ENCODE measurements at places on chromosomes 12 and 14.
A peak's percentile ranks its signal among the peaks of the same experiment; 100 is the strongest.

DNA sequence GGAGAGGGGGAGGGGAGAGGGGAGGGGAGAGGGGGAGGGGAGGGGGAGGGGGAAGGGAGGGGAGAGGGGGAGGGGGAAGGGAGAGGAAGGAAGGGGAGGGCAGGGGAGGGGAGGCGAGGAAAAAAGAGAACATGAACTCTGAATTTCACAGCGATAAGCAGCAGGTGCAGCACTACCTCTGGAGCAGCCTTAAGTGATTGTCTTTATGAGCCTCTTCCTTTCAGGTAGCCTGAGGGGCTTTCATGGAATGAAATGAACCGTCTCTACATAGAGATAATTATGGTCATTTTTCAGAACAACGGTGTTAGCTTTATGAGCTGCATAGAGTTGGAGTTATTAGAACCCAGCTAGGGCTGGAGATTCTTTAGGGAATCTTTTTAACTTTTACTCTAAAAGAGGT lies 18.1 kb upstream of the PTCSC3 start:
- DNase-seq, result peak; percentile 67

DNA sequence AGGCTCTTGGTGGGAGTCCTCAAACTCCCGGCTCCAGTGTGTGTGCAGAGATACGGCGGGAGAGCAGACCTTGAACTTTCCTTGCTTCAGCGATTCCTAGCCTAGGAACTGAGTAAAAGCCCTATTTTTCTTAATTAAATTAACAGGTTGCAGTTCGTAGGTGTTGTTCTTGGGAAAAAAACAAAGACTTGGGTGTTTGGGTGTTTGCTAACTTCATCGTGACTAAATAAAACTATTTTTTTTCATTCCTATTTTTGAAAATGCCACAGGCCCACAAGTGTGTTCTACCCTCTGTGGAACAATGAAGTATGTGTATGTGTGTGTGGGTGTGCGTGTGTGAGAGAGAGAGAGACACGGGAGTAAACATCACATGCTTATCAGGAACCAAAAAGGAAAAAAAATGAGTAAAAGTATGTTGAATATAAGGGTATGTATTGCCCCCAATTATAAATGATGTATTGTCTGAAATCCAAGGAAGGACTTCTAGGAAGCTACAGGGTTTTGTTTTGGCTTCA lies 651 bp downstream of the TMEM117 start:
- DNase-seq, result no peak

- DNase-seq, result no peak
Measured at GRCh38 chr14:75101491-75101890, 25.4 kb downstream of the NEK9 start.

- DNase-seq, result no peak
Measured at GRCh38 chr12:127401536-127401935, 865.4 kb upstream of the TMEM132C start.

DNA sequence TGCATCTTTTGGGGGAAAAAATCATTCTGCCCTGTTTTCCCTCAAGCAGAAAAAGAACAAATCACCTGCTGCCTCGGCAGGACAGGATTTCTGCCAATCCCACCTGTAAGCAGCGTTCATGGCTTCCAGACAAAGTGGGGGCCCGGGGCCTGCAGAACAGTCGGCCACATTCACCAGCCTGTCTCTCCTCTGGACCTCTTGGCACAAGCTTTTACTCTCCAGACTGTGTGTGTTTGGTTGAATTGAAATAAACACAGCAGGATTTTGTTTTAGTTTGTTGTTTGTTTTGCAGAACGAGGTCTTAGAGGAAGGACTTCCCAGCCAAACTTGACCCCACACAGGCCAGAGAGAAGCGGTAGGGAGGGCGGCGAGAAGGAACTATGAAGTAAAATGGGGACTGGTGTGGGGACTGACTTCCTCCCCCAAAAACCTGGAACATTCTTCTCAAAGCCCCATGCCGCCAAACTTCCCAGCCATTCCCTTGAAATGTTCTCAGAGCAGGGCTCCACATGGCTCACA lies 41.7 kb upstream of the FOS start:
- no peak for DNase-seq

DNA sequence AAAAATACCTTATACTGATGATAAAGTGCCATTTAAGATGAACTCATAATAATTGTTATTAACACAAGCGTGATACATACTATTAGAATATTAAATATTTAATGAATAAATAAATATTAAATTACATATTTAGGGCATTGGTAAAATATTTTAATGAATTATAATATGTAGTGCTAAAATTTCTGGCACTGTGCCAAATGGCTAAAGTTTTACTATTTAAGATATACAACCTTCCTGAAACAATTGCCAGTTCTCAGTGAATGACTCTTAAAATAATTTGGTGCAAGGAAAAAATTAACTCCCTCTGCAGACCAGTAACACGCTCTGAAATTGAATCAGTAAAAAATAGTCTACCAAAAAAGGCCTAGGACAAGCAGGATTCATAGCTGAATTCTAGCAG lies 428.9 kb upstream of the ATXN7L3B start:
- no peak for DNase-seq

GRCh38 chr14:91897106-91897701 lies 29.9 kb upstream of the TC2N start:
- DNase-seq, result no peak

- no peak for DNase-seq
Measured at GRCh38 chr12:6763380-6763779, 2.8 kb upstream of the PTMS start.

DNA sequence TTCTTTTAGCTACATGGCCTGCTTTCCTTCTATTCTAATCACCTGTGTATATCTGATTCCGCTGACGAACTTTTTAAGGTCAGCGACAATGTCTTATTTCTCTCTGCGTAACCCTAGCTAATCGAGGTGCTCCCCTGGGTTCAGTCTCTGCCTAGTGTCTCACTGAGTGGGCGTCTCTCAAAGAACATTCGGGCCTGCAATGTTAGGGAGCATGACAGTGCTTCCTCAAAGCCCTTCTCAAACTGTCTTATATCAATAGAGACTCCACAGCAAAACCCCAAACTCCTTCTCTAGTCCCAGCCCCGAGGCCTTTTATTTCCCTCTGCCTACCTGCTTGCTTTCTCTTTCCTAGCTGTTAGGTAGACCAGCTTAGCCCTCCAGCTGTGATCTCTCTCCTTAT lies 13.7 kb upstream of the RPS6KL1 start:
- no peak for DNase-seq

- peak; percentile 45 for DNase-seq
Measured at GRCh38 chr14:99562856-99563748, 40.9 kb downstream of the CCDC85C start.

- no peak for DNase-seq
Measured at GRCh38 chr12:115163710-115164109, 479.7 kb upstream of the TBX3 start.

GRCh38 chr14:54786838-54787237 lies 115.8 kb downstream of the GCH1 start:
- no peak for DNase-seq

GRCh38 chr14:79583738-79584408 lies 627.4 kb downstream of the DIO2 start:
- no peak for DNase-seq

DNA sequence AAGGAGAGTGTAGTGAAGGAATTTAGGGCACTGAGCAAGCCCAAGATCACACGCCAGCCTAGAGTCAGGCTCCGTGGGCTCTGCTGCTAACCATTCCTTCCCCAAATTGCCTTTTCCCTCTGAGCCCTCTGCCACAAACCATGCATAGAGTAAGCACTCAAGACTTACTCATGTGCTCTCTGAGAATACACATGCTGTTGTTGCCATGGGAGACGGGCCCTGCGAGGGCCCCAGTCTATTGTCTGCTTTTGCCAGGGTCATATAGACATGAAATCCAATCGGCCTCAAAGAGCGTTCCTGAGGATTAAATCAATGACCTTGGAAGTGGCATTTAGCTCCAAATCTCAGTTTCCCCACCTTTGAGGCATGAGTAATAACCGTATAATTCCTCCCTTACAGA lies 48.7 kb upstream of the WSCD2 start:
- DNase-seq, result no peak

- no peak for DNase-seq
Measured at GRCh38 chr12:53505555-53506449, 1.5 kb downstream of the NPFF start.

GRCh38 chr14:30252783-30253674 lies 305.9 kb upstream of the G2E3 start:
- DNase-seq, result no peak

DNA sequence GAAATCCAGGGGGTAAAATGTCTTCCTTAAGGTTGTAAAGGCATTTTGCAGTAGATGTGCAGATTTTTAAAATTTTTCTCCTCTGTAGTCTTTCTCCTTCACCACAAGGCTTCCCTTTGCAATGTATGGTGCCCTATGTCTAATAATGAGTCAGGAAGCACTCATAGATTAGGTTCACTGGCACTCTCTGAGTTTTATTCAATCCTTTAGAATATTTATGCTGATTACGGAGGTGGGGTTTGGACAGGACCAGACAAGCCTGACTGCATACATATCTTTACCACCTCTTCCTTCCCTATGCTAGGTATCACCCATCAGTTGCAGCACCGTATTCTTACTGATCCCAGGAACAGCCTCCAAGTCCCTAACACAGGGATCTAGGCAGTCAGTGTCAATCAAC lies 99.5 kb downstream of the NEDD1 start:
- DNase-seq, result no peak

DNA sequence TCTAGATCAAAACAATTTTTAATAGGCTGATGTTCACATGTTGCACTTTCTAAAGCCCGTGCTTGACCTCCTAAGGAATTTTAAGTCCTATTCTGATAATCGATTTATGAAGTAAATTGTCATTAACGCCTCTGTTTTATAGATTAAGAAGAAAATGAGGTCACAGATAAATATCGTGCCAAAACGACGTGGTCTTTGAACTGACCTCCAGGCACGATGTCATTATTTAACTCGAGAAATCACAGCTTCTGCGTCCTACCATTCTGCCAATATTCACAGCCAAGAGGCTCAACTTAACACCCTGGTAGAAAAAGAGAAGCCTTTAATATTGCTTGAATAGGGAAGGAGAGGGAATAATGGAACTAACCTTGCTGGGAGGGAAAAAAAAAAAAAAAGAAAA lies 888 bp upstream of the EEA1 start:
- no peak for DNase-seq

DNA sequence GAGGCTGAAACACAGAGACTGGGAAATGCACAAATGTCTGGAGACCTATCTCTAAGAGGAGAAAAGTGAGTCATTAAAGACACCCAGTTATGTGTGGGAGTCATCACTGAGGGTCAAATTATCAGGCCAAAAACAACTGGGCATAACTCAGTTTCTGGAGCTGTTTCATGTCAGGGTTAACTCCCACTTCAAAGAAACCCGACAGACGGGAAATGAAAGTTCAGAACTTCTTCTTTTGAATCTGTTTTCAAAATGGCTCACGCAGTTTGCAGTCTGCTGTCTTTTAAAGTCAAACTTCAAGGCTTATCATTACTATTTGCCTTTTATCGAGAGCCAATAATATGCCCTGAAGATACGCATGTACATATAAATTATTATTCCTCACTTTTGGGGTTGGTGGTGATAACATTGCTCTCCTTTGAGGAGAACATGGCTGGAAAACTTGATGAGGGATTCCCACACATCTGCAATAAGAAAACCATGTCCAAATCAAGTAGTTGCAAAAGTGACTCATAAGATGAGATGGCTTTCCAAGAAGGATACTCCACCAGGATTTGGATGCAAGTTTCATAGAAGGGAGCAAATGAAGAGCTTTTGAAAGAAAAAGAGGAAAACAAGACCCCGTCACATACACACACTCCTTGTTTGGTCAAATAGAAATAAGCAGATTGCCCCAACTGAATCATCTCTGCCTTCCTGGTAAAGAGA lies 341.4 kb downstream of the ADAMTS20 start:
- no peak for DNase-seq

- DNase-seq, result no peak
Measured at GRCh38 chr12:107519906-107520859, 165.4 kb upstream of the PWP1 start.

DNA sequence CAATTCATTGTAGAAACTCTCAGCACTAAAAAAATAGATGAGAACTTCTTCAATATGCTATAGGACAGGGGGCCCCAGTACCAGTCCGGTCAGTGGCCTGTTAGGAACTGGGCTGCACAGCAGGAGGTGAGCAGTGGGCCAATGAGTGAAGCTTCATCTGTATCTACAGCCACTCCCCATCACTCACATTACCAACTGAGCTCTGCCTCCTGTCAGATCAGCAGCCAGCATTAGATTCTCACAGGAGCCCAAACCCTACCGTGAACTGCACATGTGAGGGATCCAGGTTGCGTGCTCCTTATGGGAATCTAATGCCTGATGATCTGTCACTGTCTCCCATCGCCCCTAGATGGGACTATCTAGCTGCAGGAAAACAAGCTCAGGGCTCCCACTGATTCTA lies 15.7 kb upstream of the ANO2 start:
- no peak for DNase-seq

GRCh38 chr12:92721130-92721529 lies 18.3 kb downstream of the PLEKHG7 start:
- DNase-seq, result no peak

DNA sequence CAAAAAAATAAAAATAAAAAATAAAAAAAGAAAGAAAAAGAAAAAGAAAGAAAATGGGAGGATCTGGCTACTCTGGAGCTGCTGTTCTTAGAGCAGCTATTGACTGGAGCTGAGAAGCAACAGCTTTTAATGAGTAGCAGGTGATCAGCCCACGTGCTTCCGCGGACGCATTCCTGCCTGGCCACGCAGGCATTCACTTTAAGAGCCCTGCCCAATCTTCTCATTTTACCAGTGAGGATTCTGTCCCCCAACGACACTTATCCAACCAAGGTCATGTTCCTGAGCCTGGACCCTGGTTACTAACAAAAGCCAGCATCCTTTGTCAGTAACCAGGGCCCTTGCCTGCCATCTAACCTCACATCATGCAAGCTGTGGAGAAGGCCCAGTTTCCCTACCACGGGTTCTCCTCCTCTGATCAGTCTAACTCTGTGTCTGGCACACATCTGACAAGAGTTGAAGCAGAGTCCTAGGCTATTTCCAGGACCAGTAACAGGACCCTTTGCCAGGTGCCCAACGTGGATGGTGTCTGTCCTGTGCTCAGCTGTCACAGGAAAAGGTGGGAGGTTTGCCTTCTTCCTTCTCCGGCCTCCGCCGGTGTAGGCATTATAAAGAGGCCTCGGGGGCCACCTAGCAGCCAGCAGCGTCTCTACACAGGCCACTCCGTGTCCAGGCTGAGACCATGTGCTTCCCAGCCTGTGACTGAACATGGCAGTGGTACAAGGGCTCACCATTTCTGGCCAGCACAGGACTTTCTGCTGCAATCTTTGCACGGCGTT lies 60.9 kb upstream of the GPATCH2L start:
- no peak for DNase-seq

GRCh38 chr14:97719931-97720330 lies 922.7 kb downstream of the VRK1 start:
- no peak for DNase-seq

- no peak for DNase-seq
Measured at GRCh38 chr12:109446-109845, 42.9 kb downstream of the IQSEC3 start.

All from NCI-H2081 treated with DMSO at 0.1 percent for 48 hours (cell line).